ENCODE measurements at places on chromosomes 5 and 9.

DNA sequence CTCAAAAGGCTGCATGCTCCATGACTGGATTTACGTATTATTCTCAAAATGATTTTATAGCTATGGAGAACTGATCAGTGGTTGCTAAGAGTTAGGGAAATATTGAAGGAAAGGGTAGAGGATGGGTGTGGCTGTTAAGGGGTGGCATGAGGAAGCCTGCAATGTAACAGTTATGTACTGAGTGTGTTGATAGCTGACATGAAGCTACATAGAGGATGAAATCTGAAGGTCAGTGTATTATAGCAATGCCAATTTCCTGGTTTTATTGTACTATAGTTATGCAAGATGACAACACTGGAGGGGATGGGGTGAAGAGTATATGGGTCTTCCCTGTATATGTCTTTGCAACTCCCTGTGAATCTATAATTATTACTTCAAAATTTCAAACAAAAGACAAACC lies 51.0 kb downstream of the TMEM245 start:
- DNase-seq = no peak

DNA sequence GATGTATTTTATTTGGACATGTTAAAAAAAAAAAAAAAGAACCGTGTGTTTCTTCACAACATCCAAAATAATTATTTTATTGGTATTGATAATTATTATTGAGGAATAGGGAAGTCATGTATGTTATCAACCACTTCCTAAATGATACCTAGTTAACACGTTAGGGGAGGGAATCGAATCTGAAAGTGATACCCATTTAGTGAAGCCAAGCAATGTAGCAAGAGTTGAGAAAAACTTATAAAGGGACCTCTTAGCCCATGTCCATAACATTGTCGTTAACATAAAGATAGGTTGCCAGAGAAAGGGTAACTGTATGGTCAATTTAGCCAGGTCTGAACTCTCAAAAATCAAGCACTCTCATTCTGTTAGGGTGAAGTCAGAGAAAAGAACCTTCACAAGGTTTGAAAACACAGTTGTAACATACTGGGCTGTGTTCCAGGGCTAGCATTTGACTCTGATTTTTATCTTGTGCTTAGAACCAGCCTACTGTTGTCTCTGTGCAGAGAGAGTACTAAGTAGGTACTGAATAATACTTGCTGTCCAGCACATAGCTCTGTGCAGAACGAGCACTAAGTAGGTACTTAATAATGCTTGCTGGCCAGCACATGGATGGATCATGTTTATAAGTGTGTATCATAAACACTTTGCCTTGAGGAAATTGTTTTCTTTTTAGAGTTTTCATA lies 60.4 kb downstream of the GHR start:
- DNase-seq = no peak

DNA sequence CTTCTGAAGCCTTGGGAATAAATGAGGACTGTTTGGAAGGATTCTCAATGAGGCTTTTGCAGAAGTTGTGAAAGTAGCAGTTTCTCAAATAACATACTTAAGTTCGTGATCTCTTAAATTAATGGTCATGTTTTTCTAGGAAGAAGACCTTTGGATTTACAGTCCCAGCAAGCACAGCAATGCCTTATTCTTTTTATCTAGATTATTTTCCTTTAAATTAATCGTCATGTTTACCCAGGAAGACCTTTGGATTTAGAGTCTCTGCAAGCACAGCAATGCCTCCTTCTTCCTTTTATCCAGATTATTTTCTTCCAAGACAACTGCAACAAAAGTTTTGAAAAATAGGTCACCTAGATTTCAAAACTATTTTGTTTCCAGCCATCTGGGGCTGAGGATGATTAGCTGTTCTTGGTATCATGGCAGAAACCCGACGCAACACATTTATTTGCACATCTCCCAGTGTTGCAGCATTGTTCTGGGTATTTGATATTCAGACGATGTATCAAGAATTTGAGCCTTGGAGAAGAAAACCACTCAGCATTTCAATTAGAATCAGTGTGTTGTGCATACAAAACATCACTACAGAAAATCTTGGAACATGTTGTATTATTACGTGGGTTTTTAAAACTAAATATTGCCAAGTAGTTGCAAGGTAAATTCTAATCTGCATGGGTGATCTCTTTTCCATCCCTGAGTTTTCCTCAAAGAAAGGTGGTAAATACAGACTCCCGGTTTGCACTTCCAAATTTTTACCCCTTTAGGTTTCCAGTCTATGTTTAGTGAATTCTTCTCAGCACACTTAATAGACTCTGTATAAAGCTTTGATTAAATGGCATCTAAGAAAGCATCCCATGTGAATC lies 50.9 kb downstream of the JAKMIP2 start:
- no peak for DNase-seq

GRCh38 chr5:55222092-55222984 lies 4.8 kb downstream of the MCIDAS start:
- no peak for DNase-seq

DNA sequence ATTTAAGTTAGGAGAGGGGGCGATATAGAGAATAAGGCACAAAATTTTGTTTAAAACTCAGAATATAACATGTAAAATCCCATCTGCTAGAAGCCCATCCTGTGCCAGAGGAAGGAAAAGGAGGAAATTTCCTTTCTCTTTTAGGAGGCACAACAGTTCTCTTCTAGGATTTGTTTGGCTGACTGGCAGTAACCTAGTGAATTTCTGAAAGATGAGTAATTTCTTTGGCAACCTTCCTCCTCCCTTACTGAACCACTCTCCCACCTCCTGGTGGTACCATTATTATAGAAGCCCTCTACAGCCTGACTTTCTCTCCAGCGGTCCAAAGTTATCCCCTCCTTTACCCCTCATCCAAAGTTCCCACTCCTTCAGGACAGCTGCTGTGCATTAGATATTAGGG lies 18.3 kb downstream of the MOCS2 start:
- peak; percentile 67 for DNase-seq

DNA sequence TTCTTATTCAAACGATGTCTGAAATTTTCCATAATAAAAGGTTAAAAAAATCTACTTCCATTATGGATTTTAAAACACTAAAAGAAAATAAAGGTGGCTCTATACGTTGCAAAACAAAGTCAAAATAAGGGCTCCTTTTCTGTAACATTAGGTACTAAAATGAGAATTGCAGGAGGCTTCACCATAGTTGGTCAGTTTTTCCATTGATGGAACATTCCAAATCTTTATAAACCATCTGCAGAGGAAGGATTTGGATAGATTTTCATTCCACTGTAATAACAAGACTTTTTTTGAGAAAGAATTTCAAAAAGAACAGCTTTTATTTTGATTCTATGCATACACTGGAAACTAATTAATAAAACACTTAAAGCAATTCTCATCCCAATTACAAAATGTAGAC lies 145.6 kb downstream of the LURAP1L start:
- no peak for DNase-seq

DNA sequence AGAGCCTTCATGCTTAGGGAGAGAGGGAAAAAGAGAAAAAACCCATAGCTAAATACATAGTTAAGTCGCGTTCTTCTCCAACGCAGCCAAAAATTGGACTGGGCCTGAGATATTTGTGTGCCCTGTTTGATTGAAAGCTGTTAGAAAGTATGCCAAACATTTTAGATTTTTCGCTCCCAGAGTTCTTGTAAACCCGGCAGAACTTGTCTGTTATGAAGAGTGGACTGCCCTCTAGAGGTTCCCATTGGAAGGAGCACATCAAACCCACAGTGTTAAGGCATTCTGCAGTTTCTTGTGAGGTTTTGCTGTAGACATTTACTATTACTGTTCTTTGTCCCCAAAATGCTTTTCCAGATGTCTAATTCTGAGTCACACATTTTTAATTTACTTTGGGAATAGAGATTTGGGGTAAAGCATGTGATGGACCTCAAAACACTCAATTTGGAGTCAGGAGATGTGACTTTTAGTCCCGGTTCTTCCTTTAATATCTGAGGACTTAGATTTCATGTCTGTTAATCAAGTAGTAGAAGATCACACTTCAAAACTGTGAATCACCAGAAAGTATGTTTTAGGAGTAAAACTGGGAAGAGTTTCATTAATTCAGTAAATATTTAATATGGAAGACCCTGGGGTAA lies 96.6 kb downstream of the PCSK1 start:
- peak; percentile 88 for DNase-seq

GRCh38 chr9:101902051-101902450 lies 163.6 kb upstream of the GRIN3A start:
- no peak for DNase-seq

- no peak for DNase-seq
Measured at GRCh38 chr5:9519537-9519936, 26.3 kb downstream of the SEMA5A start.

DNA sequence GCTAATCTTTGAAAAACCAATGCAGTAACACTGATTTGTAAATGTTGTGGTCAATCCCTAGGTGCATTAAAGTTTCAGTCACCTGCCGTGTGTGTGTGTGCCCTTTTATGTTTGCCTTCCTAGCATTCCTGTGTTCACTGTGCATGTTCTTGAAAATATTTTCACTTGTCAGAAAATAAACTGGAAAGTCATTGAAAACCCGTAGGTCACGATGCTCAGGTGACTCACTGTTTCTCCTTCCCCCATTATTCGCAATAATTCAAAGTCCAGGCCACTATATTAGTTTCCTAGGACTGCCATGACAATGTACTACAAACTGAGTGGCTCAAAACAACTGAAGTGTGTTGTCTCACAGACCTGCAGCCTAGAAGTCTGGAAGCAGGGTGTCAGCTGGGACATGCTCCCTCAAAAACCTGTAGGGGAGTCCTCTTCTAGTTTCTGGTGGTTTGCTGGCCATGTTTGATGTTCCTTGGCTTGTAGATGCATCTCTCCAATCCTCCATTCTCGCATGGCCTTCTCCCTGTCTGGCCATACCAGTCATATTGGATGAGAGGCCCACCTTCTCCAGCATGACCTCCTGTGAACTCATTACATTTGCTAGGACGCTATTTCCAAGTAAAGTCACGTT lies 29.3 kb downstream of the MARVELD2 start:
- no peak for DNase-seq

DNA sequence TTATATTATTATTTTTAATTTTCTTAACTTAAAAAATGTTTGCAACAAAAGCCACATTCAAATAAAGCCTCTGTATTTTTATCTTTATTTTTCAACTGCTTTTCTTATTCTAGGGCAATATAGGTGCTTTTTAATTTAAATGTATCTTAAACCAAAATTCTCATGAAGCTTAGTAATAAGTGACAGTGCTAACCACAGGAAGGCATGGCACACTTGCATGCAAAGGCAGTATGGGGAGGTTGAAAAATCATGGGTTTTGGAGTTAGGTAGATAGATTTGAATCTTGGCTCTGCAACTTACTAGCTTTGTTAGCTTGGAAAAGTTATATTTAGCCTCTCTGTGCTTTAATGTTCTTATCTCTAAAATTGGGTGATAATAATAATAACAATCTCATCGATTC lies 458.0 kb downstream of the DMAC1 start:
- no peak for DNase-seq

GRCh38 chr9:120040896-120041295 lies 539.1 kb downstream of the CDK5RAP2 start:
- no peak for DNase-seq

DNA sequence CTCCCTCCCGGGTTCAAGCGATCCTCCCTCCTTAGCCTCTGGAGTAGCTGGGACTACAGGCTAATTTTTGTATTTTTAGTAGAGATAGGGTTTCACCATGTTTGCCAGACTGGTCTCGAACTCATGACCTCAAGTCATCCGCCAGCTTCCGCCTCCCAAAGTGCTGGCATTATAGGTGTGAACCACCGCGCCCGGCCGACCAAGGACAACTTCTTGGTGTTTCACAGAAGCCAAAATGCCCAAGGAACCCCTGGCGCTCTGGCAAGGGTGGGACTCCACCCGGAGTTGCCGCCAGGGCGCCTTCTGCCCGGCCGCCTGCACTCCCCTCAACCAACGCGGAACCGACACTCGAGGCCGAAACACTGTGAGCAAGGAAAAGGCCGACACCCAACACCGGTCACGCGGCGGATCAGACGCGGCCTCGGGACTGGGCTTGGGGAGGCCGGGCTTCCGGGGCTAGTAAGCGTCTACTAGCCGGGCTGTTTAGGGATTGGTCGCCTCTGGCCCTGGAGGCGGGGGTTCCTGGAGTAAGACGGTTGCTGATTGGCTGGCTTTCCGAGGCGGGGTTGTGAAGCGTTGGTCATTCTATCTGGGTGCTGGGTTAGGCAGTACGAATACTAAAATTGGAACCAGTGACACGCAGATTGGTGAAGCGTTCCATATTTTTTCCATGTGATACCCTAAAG lies 7.7 kb upstream of the CFAP157 start:
- DNase-seq = peak; percentile 95

DNA sequence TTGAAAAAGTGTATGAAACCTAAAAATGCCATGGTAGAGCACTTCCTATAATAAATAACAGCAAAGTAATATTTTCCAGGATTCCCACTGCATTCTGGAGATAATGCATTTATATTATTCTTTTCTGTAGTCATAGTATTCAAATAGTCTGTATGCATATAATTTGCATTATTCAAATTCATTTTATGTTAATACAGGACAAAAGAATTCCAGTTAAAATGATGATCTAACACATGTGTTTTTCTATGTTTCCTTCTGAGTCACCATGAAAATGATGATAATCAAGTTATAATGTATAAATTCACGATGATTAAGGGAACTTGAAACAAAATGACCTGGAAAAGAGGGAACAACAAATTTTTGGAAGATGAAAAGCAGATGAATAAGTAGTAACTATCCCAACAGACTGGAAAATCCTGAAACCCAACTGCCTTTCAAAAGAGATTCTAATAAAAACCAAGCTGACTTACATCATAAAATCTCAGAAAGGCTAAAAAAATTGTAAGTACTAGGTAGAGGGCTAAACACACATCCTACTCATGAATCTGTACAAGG lies 358.6 kb upstream of the PAPPA start:
- DNase-seq = peak; percentile 33

GRCh38 chr9:2215921-2216441 lies 200.8 kb downstream of the SMARCA2 start:
- DNase-seq = no peak

GRCh38 chr9:24462951-24463350 lies 82.7 kb downstream of the IZUMO3 start:
- no peak for DNase-seq

DNA sequence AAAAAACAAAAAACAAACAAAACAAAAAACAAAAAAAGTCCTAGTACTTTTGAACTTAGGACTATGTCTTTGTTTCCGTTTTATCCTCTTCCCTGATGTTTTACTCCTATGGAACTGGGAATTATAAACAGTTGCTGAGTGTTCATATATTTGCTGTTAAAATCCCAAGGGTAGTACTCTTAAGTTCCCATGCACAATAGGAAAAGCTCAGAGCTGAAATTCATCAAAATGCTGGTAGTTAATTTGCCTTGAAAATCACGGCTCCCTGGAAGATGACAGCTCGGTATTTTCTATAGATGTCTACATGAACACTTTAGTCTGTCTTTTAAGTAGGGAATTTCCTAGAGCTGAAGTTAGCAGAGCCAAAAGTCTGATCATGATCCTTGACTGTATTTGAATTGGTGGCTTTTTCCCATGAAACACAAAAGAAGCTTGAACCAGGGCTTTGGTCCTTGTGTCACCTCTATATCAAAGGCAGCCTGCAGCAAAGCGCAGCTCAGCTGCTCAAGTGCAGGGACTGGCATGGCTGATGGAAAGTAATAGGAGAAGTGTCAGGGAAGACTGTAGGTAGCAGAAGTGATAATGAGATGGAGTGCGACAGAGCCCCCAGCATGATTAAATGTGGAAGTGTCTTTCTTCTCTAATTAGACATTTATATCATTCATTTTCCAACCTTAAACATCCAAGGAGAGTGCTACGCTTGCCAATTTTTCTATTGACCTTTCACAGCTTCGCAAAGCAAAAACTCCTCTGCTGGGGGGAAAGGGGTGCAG lies 310.9 kb downstream of the TRIM36 start:
- DNase-seq = no peak
